ENCODE measurements at places on chromosomes 7 and 10. TPM values are rescaled to one million over a fixed set of nuclear protein-coding genes. Genes with fewer than 3 reads are reported as not detected.

OR2A7 gene
- 2.0 TPM for total RNA-seq

GRCh38 chr7:81482600-81483186, 287.2 kb downstream of the HGF start:
- no peak overlapping the region for H3K4me3 ChIP-seq
- no peaks in the 10 kb centered on the region for H3K4me1 ChIP-seq
- H3K27ac ChIP-seq, result no peak overlapping the region
- H3K36me3 ChIP-seq, result no peaks in the 10 kb centered on the region

DKK1 gene
- not detected for total RNA-seq

GRCh38 chr7:149725426-149725821, 48.0 kb downstream of the ZNF467 start:
- no peaks in the 10 kb centered on the region for H3K27me3 ChIP-seq
- DNase-seq, result no peak
- H3K36me3 ChIP-seq, result peaks cover 30% of the 10 kb centered on the region
- no peaks in the 10 kb centered on the region for H3K4me1 ChIP-seq

DNA sequence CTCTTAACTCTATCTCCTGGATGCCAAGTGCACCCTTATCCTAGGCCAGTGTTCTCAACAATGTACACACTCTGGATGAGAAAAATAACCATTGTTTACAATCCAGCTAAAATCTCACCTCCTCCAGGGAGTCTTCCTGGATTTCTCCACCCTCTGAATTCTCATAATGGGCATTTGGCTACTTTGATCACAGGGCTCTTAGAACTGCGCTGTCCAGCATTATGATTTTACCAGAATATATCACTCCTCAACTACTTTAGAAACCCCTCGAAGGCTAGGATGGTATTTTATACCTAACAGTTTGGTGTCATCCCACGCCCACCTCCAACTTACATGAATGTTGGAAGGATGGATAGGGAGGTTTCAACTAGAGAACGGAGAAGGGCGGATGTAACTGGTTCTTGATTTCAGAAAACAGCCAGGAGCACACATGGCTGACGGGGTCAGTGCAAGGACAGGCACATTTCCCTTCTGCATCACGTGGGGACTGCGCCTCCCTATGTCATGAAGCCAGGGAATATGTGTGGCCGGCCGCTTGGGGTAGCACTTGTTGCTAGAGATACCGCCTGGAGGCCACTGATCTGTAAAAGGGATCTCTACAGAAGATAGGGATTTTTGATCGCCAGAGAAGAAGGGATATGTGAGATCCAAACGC, 1.2 kb upstream of the ATP6V0E2 start:
- H3K36me3 ChIP-seq, result peaks cover 14% of the 10 kb centered on the region
- peak overlapping the region; percentile 86 for H3K27ac ChIP-seq
- peaks cover 70% of the 10 kb centered on the region for H3K4me1 ChIP-seq

- no peak overlapping the region for H3K4me3 ChIP-seq
- H3K27me3 ChIP-seq, result no peaks in the 10 kb centered on the region
- no peak for DNase-seq
- no peaks in the 10 kb centered on the region for H3K36me3 ChIP-seq
These were observed 388 bp downstream of the CNOT4 start for GRCh38 chr7:135509589-135509838.

GRCh38 chr10:61899663-61899996, 1.9 kb upstream of the ARID5B start:
- H3K4me3 ChIP-seq, result peak overlapping the region; percentile 90
- DNase-seq, result no peak
- H3K27ac ChIP-seq, result peak overlapping the region; percentile 95
- no peaks in the 10 kb centered on the region for H3K27me3 ChIP-seq

GRCh38 chr10:80278480-80278879, 11.0 kb downstream of the MAT1A start:
- H3K27ac ChIP-seq, result no peak overlapping the region
- H3K4me1 ChIP-seq, result no peaks in the 10 kb centered on the region
- no peak for DNase-seq
- H3K4me3 ChIP-seq, result no peak overlapping the region
- no peaks in the 10 kb centered on the region for H3K27me3 ChIP-seq
- H3K36me3 ChIP-seq, result no peaks in the 10 kb centered on the region

GRCh38 chr10:23280419-23281043, 64.1 kb downstream of the C10orf67 start:
- H3K27ac ChIP-seq, result no peak overlapping the region
- H3K4me1 ChIP-seq, result no peaks in the 10 kb centered on the region
- no peak for DNase-seq
- no peaks in the 10 kb centered on the region for H3K36me3 ChIP-seq
- no peak overlapping the region for H3K4me3 ChIP-seq

DNA sequence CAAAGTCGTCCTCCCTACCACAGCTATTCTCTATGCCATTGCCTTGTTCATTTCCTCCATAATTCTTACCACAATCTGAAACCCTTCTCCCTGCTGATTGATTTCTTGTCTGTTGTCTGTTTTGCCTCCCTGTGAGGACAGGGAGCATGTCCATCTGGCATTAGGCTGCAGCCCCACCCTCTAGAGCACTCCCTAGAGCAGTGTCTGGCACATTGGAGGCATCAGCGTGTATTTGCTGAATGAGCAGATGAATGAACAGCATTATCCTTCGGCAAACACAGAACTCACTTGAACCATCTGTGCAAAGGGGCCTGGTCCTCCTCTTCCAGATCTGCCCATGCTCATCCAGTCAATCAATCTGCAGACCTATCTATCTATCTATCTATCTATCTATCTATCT, 5.1 kb upstream of the DMBT1 start:
- no peaks in the 10 kb centered on the region for H3K27me3 ChIP-seq
- no peaks in the 10 kb centered on the region for H3K36me3 ChIP-seq
- peaks cover 39% of the 10 kb centered on the region for H3K4me1 ChIP-seq
- no peak overlapping the region for H3K27ac ChIP-seq

DNA sequence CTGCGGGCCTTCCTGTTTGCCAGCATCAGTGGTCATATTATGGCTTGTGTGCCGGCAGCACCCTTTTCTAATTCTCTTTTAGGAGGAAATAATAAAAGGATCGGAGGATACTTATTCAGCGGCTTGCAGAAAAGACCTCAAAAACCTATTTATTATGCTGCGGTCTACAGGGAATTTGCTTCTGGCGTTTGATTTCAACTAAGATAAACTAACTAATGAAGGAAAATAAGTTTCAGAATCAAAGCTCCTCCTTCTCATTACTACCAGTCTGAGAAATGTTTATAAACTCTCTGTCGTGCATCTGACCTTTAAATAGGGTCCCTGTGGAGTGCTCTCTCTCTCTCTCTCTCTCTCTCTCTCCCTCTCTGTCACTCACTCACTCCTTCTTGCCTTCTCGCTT, 335.0 kb upstream of the GLI3 start:
- no peak for DNase-seq
- H3K36me3 ChIP-seq, result no peaks in the 10 kb centered on the region
- H3K4me3 ChIP-seq, result no peak overlapping the region
- no peaks in the 10 kb centered on the region for H3K27me3 ChIP-seq
- no peaks in the 10 kb centered on the region for H3K4me1 ChIP-seq

DNA sequence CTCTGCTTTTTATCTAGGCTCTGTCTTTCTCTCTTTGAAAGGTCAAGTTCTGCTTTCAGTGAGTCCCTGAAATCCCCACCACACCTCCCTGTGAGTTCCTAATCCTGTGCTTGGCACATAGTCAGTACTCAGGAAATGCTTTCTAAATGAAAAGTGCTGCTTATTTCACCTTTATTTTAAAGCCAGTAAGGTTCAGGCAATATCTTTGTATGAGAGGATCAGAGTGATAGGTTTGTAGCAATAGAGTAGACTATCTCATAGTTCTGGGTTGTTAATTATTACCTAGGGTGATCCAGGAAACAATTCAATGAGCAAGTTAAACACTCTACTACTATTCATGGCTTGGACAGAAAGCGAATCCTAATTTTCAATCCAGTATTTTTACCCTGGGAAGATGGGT, 7.4 kb upstream of the LAMB1 start:
- no peaks in the 10 kb centered on the region for H3K36me3 ChIP-seq
- H3K4me1 ChIP-seq, result no peaks in the 10 kb centered on the region
- no peak overlapping the region for H3K27ac ChIP-seq
- DNase-seq, result no peak
- peaks cover 12% of the 10 kb centered on the region for H3K27me3 ChIP-seq

DNA sequence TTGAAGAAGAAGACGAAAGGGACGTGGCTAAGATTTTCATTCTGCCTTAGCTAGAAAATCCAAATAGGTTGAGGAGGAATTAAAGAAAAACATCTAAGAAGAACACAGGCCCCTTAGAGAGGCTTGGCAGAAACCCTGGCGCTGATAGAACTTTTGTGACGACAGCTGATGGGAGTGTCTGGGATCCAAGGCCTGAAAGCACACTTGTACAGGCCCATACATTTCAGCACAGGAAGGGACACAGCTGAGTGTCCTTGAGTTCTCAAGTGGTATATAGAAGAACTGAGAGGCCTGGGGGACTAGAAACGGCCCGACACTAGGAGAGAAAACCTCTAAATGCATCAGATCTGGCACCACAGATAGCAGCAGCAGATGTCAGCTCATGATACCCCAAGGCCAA, 39.5 kb downstream of the PRPS1L1 start:
- peaks cover 7% of the 10 kb centered on the region for H3K27me3 ChIP-seq
- H3K4me3 ChIP-seq, result no peak overlapping the region
- H3K36me3 ChIP-seq, result no peaks in the 10 kb centered on the region
- no peak for DNase-seq

GRCh38 chr7:222716-223041, 30.3 kb downstream of the FAM20C start:
- DNase-seq, result no peak
- no peak overlapping the region for H3K4me3 ChIP-seq
- H3K27me3 ChIP-seq, result no peaks in the 10 kb centered on the region
- no peaks in the 10 kb centered on the region for H3K4me1 ChIP-seq
- no peak overlapping the region for H3K27ac ChIP-seq

GRCh38 chr10:100858261-100858660, 54.5 kb upstream of the SLF2 start:
- DNase-seq, result no peak
- no peak overlapping the region for H3K4me3 ChIP-seq
- H3K27me3 ChIP-seq, result peaks cover 51% of the 10 kb centered on the region
- no peak overlapping the region for H3K27ac ChIP-seq
- H3K36me3 ChIP-seq, result no peaks in the 10 kb centered on the region

BLNK gene
- total RNA-seq, result not detected

SNX10 gene
- total RNA-seq, result 44.1 TPM

CYP3A4 gene
- total RNA-seq, result not detected

DNA sequence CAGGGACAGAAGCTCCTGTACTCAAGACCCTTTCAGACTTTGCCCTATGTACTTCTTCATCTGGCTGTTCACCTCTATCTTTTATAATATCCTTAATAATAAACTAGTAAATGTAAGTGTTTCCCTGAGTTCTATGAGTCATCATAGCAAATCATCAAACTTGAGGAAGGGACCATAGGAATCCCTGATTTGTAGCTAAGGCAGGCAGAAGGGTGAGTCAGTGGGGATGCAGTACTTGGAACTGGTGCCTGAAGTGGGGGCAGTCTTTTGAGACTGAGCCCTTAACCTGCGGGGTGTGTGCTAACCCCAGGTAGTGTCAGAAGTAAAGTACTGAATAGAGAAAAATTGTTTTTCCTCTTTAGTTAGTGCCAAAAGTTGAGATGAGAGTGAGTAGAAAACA, 6.2 kb upstream of the TMEM243 start:
- H3K27ac ChIP-seq, result no peak overlapping the region
- no peak overlapping the region for H3K4me3 ChIP-seq
- no peaks in the 10 kb centered on the region for H3K36me3 ChIP-seq
- peaks cover 16% of the 10 kb centered on the region for H3K4me1 ChIP-seq

PLXDC2 gene
- not detected for total RNA-seq

DNA sequence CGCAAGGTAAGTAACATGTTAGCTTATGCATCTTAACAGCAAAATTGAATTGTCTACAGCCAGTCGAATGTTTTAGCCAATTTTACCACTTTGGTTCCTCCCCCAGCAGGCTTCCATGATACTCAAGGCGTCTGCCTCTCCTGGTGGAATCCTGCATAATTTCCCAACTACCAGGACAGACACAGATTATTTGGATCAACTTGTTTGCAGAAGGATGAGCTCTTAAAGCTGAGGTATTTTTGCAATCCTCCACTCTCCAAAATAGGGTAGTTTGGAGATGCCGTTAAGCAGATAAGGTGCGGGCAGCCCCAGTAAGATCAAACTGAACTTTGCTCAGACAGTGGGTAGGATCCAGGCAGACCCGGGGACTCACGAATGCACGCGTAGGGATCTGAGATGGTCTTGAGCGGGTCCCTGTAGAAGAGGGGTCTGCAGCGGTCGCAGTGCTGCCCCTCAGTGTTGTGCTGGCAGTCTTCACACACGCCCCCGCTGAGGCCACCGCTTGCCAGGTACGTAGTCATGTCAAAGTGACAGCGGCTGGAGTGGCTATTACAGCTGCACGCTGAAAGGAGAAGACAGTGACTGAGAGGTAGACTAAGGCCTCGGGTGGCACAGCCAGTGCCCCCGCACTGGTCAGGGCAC, 27.4 kb downstream of the LAMB4 start:
- no peak overlapping the region for H3K4me3 ChIP-seq
- no peak for DNase-seq
- no peak overlapping the region for H3K27ac ChIP-seq
- no peaks in the 10 kb centered on the region for H3K36me3 ChIP-seq

GRID1 gene
- total RNA-seq, result not detected

LMOD2 gene
- not detected for total RNA-seq

ATP6V0A4 gene
- total RNA-seq, result 1.7 TPM

DNA sequence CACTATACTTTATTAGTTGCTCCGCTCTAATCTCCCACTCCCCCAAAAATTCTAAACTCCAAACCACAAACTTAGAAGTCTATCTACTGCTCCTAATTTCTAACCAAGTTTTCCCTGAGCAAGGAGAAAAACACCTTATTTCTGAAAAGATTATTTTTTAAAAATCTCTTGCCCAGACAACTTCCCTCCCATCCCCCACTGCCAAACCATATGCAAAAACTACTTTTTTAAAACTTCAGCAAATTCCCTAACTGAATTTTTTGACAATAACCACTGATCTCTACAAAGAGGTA, 1.9 kb downstream of the UBE2H start:
- no peak overlapping the region for H3K27ac ChIP-seq
- H3K4me1 ChIP-seq, result peaks cover 17% of the 10 kb centered on the region
- H3K27me3 ChIP-seq, result no peaks in the 10 kb centered on the region
- no peak overlapping the region for H3K4me3 ChIP-seq
- peaks cover 5% of the 10 kb centered on the region for H3K36me3 ChIP-seq

DPYSL4 gene
- total RNA-seq, result 7.0 TPM

CPXM2 gene
- total RNA-seq, result not detected

GRCh38 chr10:16847644-16848043, 30.4 kb upstream of the RSU1 start:
- H3K4me1 ChIP-seq, result peaks cover 4% of the 10 kb centered on the region
- no peaks in the 10 kb centered on the region for H3K27me3 ChIP-seq

- peaks cover 7% of the 10 kb centered on the region for H3K4me1 ChIP-seq
- no peak overlapping the region for H3K27ac ChIP-seq
- DNase-seq, result no peak
These were observed 93.6 kb downstream of the CTNNA3 start for GRCh38 chr10:67602268-67602950.

NPTX2 gene
- not detected for total RNA-seq

GRCh38 chr10:47092376-47092775, 181.1 kb downstream of the PTPN20 start:
- no peaks in the 10 kb centered on the region for H3K36me3 ChIP-seq
- no peaks in the 10 kb centered on the region for H3K27me3 ChIP-seq
- no peak overlapping the region for H3K4me3 ChIP-seq
- DNase-seq, result no peak

Data from activated CD4-positive, alpha-beta memory T cell treated with anti-CD3 and anti-CD28 coated beads for 36 hours (primary cell).